ENCODE measurements at places on chromosomes 12 and 14.

GRCh38 chr12:54988402-54989054 lies 4.0 kb upstream of the TESPA1 start:
- DNase-seq = no peak

GRCh38 chr12:104294927-104295668 lies 8.4 kb upstream of the EID3 start:
- DNase-seq = no peak

DNA sequence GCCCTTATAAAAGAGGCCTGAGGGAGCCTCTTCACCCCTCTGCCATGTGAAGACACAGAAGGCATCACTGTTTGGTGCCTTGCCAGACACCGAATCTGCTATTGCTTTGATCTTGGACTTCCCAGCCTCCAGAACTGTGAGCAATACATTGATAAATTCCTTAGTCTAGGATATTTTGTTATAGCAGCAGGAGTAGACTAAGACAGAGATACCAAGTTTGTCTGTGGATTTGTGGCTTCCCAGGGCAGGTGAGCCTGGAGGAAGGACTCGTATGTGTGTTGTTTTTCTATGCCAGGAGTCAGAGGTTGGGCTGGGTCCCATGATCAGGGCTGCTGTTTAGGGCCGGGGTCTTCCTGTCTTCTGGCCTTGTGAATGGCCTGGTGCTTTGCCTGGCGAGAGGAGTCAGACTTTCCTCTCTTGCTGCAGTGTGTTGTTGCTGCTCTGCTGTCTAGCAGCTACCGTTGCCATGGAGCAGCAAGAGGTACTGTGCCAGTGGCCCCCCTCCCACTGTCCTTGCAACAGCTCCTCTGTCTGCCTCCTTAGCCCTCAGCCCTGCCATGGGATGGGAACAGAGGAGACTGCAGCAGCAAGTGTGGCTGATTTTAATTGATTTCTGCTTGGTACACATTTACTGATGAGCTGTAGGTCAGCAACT lies 111.2 kb downstream of the CHST11 start:
- DNase-seq = no peak

DNA sequence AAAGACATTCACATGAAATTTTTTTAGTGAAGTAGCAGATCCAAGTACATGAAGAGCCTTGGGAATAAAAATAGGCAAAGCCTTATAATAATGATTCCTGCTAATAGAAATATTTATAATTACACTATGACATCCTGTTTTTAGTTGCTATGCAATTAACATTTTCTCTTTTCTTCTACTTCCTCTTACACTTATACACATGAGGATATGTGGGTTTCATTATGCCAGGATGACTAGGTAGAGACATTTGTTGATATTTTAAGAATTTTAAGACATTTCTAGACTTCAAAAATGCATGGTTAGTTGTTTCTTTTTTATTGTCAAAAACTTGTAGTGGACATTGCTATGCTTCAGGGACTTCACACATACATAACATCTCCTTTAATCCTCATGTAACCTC lies 326.8 kb downstream of the SYT1 start:
- DNase-seq = no peak

All from HepG2 (cell line).